ENCODE measurements at places on chromosomes 1 and 21.

DNA sequence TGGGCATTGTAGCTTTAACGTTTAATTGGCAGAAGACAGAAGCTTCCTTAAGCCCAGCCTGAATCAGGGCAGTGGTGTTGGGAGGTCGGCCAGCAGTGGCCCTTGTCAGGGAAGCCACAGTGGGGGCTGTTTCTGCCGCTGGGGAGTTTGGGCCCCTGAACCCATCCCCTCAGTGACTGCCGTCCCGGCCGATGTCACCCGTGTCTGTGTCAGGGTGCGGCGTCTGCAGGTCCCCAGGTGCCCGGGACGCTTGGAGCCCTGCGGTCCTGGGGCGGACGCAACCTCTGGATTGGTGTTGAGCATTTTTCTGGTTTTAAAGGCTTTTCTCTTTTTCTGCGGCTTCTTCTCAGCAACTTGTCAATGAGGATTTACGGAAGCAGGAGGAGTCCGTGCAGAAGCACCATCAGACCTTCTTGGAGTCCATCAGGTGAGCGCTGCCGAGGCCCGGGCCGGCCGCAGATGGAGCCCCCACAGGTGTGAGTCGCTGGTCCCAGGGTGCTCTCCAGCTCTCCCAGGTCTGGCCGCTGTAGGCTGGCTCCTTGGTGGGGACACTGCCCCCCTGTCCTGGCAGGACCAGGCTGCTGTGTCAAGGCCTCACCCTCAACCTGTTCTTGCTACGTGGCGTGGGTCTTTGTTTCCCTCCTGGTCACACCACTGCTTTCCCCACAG lies 2.3 kb downstream of the ATAD3C start:
- DNase-seq: no peak

GRCh38 chr1:32333251-32333963 lies 2.6 kb downstream of the MARCKSL1 start:
- DNase-seq: no peak

DNA sequence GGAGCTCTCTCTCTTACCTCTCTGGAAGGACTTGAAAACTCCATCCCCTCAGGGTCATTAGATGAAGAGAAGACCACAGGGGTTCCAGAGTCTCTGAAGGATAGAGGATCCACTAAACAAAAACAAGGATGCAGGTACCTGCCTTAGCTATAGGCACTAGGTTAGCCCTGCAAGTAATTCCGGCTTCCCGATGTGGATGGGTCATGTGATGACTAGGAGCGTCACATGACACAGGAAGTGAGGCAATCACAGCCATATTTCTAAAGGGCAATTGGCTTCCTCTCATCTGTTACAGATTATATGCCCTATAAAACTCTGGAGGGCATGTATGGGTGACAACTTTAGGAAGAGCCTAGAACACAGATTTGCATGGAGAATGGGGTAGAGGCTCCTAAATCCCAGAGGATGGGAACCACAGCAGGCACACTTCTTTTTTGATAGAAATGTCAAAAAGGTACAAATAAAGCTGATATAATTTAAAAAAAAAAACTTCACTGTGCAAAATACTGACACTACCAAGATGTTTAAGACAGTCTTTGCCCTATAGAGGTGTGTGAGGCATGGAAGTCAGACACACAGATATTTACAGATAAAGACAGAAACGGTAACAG lies 14.1 kb downstream of the ENTREP3 start:
- peak; percentile 50 for DNase-seq

DNA sequence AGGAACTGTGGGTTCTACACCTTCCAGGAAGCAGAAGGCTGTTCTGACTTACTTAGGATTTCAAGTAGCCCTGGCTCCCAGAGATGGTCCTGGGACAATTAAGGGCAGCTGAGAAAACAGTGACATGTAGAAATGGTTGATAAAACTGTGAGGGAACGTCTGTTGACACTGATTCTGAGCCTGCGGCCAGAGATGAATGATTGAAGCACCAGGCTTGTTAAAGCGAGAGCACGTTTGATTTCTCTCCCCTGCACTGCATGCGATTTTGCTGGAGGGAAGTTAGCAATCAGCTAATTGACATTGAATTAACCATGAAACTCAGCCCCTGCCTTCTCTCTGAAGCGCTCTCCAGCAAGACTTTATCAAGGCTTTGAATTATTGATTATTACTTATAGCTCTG lies 29.9 kb upstream of the POU3F1 start:
- no peak for DNase-seq

DNA sequence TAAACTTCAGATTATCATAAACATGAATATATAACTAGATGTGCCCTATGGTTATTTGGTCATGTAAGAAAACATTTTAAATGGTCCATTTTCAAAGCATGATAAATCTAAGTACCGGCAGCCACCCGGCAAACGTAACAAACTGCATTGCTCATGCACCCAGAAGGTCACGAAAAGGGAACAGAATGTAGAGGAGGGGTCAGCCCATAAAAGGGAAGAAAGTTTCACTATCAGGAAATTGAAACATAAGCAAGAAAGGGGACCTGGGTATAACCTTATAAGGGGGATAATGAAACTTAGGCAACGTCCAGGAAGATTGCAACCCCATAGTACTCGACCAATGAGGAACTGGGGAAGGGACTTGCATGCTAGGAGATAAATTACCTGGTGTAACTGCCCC lies 421.2 kb upstream of the ZRANB2 start:
- DNase-seq: no peak

DNA sequence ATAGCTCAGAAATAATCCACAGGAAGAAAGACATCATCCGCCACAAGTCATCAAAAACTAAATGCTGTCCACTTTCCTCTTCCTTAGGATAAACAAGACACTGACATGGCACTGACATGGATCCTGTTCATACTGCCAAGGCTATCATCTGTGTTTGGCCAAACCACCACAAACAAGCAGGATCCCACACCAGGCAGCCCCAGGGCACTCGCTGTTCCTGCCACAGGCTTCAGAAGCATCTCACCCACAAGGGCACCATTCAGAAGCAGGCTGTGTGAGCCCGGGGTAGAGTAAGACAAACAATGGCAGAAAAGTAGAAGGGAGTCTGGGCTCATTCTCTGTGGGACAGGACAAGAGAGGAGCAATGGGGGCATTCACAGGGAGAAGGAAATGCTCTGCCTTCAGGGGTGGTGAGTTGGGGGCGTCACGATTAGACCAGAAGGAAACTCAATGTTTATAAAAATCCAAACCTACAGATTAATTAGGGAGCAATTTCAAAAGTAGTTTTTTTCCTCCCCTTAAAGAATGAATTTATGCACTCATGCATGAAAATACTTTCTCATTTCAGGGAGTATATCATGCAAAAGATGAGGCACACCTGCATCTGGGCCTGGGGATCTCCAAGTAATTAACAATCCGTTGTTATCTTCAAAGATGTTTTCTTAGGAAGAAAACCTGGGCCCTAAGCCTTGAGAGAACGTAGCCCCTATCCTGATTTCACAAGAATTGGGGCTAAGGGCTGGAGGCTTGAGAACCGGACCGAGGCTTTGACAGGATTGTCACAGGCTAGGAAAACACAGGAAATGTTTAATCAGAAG lies 43.3 kb upstream of the ATP1A1 start:
- DNase-seq: no peak

DNA sequence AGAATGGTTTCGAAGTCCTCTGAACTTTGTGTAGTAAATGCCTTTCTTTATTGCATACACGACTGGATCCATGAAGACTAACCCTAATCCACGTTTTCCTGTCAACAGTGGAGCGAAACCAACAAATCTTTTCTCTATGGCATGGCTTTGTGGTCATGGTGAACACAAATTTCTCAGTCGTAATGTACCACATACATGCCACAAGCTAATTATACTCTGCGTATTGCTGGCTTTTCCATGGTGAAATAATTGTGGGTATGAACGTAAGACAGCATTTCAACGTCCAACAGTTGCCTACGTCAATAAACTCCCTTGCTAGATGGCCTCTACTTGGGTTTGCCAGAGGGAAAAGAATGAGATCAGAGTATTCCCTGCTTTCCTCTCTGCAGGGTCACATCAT lies 27.5 kb downstream of the INTS7 start:
- no peak for DNase-seq

DNA sequence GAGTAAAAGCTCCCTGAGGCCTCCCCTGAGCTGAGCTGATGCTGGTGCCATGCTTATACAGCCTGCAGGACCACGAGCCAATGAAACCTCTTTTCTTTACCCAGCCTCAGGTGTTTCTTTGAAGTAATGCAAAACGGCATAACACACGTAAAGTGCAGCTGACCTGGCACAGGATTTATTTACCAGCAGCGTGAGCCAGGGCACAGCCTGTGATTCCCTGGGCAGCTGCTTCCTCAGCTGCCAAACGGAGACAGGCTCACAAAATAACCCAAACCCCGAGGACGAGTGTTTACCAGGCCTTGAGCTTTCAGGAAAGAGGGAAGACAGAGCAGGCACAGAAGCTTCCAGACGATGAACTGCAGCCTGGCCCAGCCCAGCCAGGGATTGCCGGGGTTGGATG lies 120.6 kb upstream of the ARHGEF16 start:
- no peak for DNase-seq

GRCh38 chr1:186225096-186225495 lies 150.0 kb downstream of the TPR start:
- no peak for DNase-seq

DNA sequence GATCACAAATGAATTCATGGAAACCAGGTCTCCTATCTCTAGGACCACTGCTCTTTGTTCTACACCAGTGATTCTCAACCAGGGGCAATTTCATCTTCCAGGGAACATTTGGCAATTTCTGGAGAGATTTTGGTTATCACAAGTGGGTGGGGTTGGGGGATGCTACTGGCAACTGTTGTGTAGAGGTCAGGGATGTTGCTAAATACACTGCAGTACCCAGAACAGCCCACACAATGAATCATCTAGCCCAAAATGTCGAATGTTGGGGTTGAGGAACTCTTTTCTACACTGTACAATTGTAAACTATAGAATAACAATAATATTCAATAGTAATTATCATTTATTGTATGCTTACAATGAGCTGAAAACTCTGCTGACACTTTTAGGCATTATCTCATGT lies 55.7 kb upstream of the UBE2U start:
- DNase-seq: no peak

- no peak for DNase-seq
These were observed 19.7 kb downstream of the OPTC start for GRCh38 chr1:203513585-203514031.

DNA sequence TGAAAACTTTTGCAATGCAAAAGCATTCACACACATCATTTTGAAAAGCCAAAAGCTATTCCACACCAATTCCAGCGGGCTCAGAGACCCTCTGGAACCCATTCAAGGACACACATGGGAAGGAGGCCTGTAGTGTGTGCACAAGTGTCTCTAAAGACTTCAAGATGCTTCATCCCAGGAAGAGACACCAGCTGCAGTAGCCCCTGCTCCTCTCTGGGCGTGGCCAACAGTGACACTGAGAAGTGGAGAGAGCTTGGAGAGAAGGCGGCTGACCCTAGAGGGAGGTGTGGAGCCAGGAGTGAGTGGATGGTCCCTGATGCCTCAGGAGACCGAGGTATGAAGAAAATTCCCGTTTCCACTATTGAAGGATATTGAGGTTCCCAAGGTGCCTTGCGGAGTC lies 14.9 kb upstream of the TNNI1 start:
- DNase-seq: no peak

DNA sequence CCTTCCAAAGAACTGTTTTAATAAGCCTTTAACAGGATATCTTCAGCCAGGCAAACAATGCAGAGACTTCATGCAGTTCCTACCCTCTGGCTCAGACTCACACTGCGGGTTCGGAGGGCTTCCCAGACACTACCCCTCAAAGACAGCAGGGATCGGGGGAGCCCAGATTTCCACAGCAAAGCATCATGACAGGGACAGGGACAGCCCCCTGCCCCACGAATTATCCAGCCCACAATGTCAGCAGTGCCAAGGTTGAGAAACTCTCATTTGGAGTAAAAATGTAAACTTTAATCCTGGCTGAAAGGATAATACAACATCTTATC lies 20.1 kb downstream of the NPHP4 start:
- no peak for DNase-seq

DNA sequence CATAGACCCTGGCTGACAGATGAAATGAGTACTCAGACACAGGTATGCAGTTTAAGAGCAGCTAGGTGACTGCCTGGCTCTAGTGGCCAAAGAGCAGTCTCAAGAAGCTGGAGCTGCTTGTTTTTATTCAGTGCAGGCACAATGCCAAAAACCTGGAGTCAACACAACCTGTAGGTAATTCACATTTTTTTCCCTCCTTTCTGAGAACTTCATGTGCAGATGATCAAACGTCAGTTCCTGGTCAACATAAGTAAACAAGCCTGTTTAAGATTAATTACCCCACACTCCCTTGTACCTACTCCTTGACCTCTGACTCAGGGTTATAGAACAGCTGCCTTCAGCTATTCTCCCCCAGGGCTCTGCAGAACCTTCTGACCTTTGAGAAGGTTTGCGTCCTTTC lies 17.3 kb upstream of the ACADM start:
- no peak for DNase-seq

GRCh38 chr1:3749512-3749911 lies 2.7 kb upstream of the CCDC27 start:
- DNase-seq: no peak

DNA sequence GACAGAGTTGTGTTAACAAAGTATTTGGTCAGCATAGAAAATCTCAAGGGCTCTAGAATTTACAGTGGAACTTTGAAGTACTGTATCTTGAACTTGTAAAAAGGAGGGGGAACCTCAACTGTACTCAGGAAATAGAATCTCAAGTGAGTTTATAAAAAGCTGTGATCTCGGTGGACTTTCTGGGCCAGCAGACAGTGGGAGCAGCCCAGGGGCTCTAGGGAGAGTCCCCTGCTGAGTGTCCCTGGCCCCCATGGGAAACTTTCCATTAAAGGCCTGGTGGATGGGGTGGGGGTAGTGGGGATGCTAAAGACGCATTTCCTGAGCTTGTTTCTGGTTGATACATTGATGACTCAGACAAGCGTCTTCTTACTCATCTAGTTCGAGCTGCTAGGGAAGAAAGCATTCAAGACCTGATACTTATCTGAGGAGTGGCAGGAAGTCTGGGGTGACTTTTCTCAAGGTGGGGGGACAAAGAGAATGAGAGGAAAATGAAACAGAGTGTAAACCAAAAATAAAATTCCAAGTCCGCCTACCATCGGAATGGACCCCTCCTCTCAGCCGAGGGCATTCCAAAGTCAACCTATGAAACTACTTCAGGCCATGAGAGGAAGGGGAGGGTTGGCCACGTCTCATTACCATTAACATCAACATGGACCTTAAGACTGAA lies 65.5 kb downstream of the NID1 start:
- peak; percentile 70 for DNase-seq

DNA sequence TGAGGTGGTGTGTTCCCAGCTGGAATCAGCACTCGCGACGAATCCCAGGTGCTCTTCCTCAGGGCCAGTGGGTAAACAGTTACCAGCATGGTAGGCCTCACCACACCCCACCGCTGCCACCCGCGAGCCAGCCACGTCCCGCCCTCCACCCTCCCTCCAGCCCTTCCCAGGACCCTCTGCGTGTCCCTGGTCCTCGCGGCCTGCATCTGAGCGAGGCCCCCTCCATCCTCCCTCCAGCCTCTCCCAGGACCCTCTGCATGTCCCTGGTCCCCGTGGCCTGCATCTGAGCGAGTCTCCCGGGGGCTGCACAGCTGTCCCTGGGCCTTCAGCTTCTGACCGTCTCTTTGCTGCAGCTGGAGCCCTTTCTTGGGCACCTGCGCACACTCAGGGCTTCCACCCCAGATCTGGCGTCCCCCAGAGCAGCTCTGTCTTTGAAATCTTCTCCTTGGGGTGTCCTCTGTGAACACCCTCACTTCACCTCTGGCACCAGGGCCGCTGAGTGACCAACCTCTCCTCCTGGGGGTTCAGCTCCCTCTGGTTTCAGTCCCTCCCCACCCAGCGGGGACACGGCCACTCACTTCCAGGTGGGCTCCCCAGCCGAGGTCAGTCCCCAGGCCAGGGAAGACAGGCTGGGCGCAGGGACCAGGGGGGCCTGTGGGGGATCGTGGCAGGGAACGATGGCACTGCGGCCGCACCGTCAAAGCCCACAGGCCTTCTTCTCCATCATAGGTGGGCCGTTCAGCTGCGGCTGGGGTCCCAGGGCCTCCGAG lies 57.8 kb upstream of the COL6A2 start:
- DNase-seq: no peak
